ENCODE measurements at places on chromosomes 16 and 17.

- DNase-seq: no peak
These were observed 530.1 kb downstream of the KCNJ2 start for GRCh38 chr17:70699408-70699807.

GRCh38 chr16:61879-62281 lies 8.3 kb downstream of the SNRNP25 start:
- DNase-seq: no peak

- no peak for DNase-seq
These were observed 1286.8 kb upstream of the CDH8 start for GRCh38 chr16:63323055-63323454.

DNA sequence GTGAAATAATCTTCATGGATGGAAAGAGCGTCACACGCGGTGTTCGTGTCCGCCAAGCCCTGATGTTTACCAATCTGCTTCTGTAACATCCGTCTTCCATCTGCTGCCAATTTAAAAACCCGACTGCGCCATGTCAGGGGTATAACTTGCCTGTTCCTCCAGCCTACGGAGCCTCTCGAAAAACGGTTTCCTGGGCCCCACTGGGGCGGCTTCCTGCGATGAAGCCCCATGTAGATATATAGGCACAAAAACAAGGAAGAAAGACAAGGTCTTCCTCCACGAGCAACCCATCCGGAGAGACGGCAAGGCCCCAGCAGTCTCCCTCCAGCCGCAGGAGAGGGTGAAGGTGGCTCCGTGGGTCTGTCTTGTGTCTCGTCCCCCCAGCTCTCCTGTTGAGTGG lies at the start of gene PTX4:
PTX4 (minus strand) TSS at position 326 of the 400 bp plus-strand sequence; CDS start at position 291, 35 bp downstream.
- no peak for DNase-seq

DNA sequence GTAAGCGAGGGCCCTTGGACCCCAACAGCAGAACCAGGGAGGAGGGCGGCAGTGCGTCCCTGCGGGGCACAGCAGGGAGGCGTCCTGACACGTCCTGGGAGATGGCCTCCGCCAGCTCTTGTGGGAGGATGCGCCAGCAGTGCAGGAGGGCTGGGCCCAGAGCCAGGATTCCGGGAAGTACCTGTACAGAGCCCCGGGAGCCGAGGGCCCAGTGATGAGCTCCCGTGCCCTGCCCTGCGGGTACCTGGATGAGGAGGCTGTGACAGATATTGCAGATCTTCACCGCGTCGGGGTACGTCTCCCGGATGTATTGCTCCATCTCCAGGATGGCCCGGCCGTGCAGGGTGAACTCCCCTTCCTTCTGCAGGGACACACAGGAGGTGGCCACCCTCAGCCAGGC lies 23.1 kb downstream of the KDM8 start:
- no peak for DNase-seq

DNA sequence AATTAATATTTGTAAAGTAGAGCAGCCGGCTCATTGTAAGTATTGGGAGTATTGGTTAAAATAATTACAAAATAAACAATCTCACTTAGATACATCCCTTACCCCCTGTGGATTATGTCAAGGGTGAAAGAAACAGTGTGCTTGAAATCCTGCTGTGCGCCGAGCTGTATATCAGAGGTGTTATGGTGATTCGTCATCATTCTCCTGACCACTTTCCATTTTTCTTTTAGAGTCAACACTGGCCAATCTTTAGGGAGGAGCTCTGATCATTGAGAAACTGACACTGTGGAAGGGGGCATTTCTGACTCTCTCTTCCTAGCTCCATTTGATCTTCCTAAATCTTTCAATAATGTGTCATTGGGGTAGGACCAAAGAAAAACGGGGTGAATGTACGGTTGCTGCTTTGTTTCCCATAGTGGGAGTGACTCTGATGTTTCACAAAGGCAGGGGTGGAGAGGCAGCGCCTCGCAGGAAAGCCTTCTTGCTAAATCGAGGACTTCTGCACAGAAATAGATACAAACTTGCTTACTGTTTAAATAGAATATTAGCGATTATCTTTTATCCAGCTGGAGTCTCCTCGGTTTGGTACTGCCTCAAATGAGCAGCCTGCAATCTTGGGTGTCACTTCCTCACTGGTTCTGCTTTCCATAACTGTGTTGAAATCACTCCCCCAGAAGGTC lies 123.4 kb downstream of the PRKCB start:
- no peak for DNase-seq

- DNase-seq: no peak
These were observed 30.8 kb downstream of the FBXO31 start for GRCh38 chr16:87352818-87353217.

DNA sequence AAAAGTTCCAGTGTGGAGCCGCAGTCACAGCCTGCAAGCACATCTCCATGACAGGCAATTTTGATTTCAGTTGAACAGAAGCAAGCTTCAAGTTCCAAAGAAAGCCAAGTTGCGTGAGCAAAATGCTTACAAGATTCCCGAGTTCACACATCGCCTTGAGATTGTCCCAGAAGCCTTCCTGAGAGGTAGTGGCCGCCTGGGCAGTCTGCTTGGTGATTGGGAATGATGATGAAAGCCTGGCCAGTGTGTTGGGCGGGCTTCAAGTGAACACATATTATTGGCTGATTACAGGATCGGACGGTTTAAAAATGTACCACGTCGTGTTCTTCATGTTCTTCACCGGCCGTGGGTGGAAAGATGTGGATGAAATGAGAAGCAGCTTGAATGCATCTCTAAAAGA lies 185.5 kb downstream of the FOXL1 start:
- DNase-seq: no peak

DNA sequence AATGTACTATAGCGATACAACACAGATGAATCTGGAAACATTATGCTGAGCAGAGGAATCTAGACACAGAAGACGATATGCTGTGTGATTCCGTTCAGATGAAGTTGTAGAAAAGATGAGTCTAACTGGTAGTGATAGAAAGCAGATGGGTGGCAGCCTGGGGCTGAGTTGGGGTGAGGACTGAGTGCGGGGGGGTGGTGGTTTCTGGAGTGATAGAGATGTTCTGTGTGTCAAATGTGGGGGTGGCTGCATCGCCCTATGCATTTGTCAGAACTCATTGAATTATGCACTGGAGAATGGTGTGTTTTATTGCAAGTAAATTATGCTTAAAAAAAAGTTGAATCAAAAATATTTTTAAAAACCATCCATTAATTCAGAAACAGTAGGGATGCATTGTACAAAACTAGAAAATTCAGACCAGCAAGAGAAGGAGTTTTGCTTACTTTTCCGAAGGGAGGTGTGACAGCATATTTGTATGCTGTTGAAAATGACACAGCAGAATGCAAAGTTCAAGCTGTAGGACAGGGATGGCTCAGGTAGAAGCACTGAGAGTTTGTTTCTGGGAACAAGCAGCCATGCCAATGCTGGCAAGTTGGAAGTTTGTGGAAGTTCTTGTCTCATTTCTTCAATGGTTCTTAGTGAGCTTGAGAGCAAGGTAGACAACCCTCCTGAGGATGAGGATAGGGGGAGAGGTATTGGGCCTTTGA lies 13.0 kb upstream of the DRG2 start:
- no peak for DNase-seq

- DNase-seq: peak; percentile 74
These were observed at the start of gene BLMH for GRCh38 chr17:30291543-30292285. Gene BLMH, minus strand, starts transcription at chr17:30291944. Its CDS starts 125 bp downstream, at chr17:30291819.

DNA sequence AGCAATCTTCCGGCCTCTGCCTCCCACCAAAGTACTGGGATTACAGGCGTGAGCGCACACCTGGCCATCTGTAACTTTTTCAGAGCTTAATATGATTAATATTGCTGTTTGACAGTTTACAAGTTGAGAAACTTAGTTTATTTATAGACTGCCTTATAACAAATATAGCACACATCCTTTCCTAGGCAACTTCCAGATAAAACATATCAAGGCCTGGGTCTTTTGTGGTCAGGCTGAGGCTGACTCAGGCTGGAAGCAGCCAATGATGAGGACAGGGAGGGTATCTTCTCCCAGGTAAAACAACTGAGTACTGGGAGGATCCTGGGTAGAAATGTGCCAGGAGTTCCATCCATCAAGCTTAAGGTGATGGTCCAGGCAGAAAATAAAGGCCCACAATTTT lies 16.2 kb downstream of the LUC7L start:
- DNase-seq: no peak

GRCh38 chr16:58503166-58503862 lies 3.4 kb downstream of the NDRG4 start:
- DNase-seq: no peak

- DNase-seq: no peak
These were observed 4.3 kb downstream of the P2RX5 start for GRCh38 chr17:3691617-3692067.

DNA sequence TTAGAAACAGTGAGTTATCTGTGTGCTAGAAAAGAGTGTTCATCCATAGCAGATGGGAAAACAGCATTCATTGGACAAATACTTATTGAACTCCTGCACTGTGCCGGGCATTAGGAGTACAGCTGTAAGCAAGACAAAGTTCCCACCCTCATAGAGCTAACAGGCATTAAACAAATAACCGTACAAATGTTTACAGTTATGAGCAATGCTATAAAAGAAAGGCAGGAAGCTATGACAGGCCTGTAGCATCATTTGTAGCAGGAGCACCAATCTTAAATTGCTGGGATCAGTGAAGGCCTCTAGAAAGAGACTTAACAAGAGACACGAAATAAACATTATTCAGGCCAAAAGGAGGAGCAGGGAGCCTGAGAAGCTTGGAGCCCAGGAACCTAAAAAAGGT lies 15.6 kb downstream of the SDR42E1 start:
- no peak for DNase-seq

GRCh38 chr17:54907376-54907775 lies 6.7 kb downstream of the TOM1L1 start:
- no peak for DNase-seq

- DNase-seq: no peak
These were observed 25.9 kb downstream of the AMFR start for GRCh38 chr16:56399486-56399885.

- no peak for DNase-seq
These were observed 6.0 kb upstream of the CPD start for GRCh38 chr17:30372755-30373154.

- no peak for DNase-seq
These were observed 239.6 kb downstream of the SOX9 start for GRCh38 chr17:72360386-72360940.

DNA sequence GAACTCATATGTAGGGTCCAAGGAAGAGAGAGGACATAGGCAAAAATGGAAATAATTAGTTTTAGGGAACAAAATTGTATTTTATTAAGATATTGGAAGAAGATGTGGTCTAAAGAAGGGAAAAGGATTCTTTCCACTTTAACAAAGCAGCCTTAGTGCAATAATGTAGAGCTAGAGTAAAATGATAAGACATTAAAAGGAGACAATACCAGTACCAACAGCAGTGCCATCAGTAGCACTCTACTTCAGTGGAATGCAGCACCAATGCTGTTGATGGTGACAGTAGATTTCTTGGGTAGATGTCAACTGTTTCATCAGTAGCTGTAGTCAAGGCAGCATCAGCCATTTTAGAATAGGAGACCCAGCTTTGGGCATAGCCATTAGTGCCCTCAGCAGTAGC lies 124.3 kb downstream of the BRIP1 start:
- DNase-seq: no peak

GRCh38 chr17:67974185-67974584 lies 22.1 kb downstream of the C17orf58 start:
- DNase-seq: no peak

DNA sequence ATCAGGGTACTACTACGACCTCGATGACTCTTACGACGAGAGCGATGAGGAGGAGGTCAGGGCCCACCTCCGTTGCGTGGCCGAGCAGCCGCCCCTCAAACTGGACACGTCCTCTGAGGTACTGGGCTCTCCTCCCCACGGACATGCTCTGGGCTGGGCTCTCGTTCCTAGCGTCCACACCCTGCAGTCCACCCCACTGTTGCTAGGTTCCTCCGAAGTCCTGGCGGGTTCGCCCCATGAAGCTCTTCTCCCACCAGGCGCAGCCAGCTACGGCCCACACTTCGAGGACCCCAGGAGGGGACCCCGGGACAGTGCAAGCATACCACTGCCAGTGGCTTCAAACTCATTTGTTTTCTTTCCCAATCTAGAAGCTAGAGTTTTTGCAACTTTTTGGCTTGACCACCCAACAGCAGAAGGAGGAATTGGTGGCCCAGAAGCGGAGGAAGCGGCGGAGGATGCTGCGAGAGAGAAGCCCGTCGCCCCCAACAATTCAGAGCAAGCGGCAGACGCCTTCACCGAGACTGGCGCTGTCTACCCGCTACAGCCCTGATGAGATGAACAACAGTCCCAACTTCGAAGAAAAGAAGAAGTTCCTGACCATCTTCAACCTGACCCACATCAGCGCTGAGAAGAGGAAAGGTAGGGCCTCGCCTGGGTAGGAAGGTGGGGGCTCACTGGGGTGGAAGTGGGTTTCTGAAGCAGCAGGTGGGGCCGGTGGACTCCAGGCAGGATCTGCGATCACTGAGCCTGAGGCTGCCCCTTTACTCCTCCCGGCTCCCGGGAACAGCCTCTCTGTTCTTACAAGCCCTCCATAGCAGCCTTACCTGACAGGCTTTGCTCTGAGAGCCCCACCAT lies 25.6 kb downstream of the GINS2 start:
- no peak for DNase-seq

DNA sequence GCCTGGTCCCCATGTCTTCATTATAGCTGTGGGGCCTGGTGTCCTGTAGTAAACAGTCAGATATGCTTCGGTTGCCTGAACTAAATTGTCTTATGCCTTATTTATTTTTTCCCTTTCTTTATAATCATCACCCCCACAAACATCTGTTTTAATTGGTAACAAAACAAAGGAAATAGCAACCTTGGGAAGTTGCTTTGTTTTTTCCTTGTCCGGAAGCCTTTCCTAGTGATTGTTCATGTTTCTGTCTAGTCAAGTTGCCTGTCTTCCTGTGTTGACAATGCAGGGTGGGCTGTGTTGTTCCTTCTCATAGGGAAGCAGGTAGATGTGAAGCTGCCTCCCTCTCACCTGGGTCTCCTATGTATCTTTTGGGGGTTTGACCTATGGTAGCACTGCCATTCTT lies 16.7 kb downstream of the PGS1 start:
- DNase-seq: no peak

- no peak for DNase-seq
These were observed 4.6 kb downstream of the SMCR8 start for GRCh38 chr17:18319604-18320256.

GRCh38 chr17:63491977-63492618 lies 15.2 kb downstream of the ACE start:
- no peak for DNase-seq

- DNase-seq: no peak
These were observed 810.6 kb downstream of the CDH11 start for GRCh38 chr16:64311241-64311640.

DNA sequence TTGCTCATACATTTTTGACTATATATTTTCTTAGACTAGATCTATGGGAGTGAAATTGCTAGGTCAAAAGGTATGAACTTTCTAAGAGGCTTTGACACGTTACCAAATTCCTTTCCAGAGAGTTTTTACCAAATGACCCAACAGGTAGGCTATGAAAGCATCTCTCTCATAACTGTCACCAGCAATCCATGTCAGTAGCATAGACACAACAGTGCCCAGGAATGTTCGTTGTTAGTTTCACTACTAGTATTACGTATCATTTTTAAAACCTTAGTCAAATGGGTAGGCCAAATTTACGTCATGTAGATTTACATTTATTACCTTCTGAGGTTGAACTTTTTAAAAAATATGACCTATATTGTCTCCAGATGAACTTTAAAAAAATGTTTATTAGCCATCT lies 66.8 kb downstream of the MARCHF10 start:
- no peak for DNase-seq

GRCh38 chr16:58332997-58333700 lies 38.3 kb upstream of the PRSS54 start:
- no peak for DNase-seq

- DNase-seq: no peak
These were observed 151.7 kb upstream of the CHMP6 start for GRCh38 chr17:80839970-80840369.

All from anterior cingulate cortex (tissue), 58 donors.